ENCODE measurements at places on chromosomes 13 and 19.

DNA sequence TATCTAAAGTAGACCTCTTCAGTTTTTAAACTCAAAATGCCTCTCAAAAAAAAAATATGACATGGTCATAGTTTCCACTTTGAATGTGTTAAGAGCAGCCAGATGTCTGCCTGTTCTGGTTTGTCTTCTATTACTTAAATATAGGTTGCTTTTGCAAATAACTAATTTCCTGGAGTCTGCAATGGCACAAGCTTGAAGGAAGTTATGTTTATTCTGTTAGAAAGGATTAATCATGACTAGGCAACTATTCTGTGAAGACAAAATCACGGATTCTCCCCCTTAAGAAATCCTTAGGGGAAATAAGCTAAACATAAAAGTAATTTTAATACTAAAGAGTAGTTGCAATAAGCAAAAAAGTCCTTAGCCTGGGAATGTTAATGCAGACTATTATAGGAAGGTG lies 26.3 kb downstream of the SKA3 start:
- no peak for DNase-seq

- DNase-seq: no peak
These were observed 2.6 kb upstream of the WIZ start for GRCh38 chr19:15452111-15453047.

- DNase-seq: no peak
These were observed 26.8 kb upstream of the ADGRE5 start for GRCh38 chr19:14354445-14354844.

DNA sequence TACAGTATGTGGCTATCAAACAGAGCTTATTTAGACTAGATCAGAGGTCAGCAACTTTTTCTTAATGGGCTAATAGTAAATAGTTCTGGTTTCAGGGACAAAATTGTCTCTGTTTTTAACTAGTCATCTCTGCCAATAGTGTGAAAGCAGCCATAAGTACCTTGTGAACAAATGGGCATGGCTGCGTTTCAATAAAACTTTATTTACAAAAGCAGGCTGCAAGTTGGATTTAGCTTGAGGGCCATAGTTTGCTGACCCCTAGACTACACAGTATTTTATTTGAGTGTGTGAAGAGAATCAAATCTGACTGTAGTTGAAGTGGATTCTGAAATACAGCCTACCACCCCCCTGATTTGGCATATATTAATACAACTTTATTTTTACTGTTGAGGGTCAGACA lies 75.6 kb downstream of the SCEL start:
- no peak for DNase-seq

- DNase-seq: peak; percentile 22
These were observed at the start of gene DZIP1 for GRCh38 chr13:95644601-95645052. DZIP1 (minus strand) TSS chr13:95644706; CDS start chr13:95642029, 2,677 bp downstream.

DNA sequence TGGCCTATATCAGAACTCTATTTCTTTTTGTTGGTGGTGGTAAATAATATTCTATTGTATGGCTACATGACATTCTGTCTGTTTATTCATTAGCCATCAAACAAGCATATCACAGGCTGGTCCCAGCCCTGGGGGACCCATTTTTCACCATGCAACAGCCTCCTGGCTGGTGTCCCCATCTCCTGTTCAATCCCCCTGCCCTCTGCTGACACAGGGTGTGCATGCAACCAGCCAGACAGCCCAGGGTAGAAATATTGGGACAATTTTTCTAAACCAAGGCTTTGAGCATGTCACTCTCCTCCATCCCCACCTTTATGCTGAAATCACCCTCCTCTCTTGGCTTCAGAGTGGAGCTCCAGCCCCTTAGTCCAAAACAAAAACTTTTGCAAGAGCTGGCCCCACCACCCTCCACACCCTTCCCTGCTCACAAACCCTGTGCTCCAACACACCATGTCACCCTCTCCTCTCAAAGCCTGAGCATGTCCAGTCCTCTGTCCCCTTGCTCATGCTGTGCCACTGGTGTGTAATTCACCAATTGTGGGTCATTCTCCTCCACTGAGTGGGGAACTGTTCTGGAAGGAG lies 153.0 kb upstream of the UQCRFS1 start:
- DNase-seq: no peak

Data from stimulated activated CD4-positive, alpha-beta T cell treated with anti-CD3 and anti-CD28 coated beads, Interleukin-12 subunit alpha, Interleukin-12 subunit beta, amount 100 ng/mL, for 24 hours (primary cell).